ENCODE measurements at places on chromosomes 11 and 22.

GRCh38 chr11:32033067-32033466, 57.8 kb upstream of the RCN1 start:
- DNase-seq: no peak

GRCh38 chr11:23100726-23101125, 240.5 kb upstream of the CCDC179 start:
- no peak for DNase-seq

- no peak for DNase-seq
Measured at GRCh38 chr11:110076371-110076965, 16.7 kb upstream of the ZC3H12C start.

DNA sequence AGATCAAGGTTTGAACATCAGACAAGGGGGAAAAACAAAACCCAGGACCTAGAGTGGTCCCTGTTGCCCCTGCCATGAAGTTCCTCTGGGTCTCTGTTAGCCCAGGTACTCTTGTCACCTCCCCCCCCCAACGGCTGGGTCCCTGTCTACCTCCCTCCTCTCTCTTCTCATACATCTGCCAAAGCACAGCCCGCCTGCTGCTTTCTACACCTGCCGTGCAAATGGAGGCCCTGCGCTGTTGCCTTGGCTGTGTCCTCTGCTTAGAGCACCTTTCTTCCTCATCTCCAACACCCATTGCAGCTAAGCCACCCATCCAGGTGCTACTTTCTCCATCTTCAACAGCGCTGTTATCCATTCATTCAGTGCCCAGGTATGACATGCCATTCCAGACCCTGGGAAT, 99.2 kb downstream of the TP53I11 start:
- DNase-seq: no peak

DNA sequence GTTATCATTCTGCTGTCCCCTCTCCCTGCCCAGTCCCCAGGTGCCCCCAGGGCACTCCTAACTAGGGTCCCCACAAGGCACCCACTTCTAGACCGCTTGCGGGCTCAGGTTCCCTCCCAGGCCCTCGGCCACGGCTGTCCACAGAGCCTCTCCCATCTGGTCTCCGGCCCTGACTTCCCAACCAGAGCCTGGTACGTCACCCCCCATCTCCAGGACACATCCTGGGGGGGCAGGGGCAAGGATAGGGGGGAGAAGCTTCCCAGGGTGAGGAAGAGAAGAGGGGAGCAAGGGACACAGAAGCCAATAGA, 457 bp downstream of the SSTR3 start:
- no peak for DNase-seq

DNA sequence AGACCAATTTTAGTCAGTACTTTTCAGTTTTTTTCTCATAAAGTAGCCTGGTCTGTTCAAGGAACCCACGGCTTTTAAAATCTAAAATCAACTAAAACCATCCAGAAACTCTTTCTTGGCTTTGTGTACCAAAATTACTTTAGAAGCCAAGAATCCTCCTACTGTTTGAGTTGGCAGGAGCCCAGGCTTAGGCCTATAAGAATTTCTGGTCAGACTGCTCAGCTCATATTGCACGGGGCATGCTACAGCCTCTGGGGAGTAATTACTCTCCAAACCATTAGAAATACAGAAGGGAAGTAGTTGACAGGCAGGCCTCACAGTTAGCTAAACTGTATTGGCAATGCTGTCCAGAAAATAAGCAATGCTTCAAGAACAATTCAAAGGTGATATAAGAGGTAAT, 1862.9 kb upstream of the RAG2 start:
- DNase-seq: peak; percentile 31

DNA sequence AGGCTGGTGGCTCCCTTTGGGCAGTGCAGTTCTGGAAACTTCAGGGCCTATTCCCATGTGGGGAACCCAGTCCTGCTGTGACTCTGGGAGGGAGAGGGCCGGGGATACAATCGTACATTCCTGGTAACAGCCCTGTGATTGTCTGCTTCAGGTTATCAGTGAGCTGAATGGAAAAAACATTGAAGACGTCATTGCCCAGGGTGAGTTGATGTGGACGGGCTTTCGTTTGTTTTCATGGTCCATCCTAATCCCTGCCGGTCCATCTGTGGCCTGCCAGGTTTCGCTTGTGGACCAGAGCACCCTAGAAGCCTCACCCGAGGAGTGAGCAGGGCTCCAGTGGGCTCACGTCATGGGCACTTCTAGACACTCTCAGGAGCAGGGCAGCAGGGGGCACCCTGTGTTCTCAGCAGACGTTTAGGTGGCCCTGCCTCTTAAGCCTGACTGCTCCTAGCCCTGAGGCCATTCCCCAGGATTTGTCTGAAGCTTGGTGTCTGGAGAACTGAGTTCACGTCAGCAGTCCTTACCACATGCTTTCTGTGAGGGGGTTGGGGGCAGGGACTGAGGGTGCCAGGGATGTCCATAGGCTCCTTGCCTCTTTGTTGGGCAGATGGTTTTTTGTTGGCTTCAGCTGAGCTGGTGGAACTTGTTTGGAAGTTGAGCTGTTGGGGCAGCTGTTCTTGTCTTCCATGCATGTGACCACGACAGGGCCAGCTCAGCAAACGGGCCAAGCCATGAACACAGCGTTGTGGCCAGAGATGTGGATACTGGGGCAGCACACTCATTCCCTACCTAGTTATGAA, 1.9 kb downstream of the RPLP2 start:
- DNase-seq: no peak

GRCh38 chr22:19648419-19648929, 65.8 kb upstream of the SEPTIN5 start:
- no peak for DNase-seq

DNA sequence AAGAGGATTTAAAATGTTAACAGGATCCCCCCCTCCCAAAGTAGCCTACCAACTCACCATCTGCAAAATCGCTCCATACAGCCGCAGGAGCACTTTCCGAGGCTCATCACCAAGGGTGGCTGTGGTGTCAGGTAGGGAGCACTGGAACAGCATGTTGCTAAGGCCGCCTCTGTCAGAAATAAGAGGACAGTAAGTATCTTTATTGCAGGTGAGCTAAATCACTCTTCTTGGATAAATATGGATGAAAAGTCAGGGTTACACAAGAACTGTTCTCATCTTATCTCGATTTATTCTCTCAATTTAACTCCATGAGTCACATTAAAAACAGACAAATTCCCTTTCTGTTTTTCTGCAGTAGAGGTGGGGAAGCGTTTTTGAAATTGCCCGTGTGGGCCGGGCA, 24.2 kb downstream of the CHKA start:
- DNase-seq: no peak

DNA sequence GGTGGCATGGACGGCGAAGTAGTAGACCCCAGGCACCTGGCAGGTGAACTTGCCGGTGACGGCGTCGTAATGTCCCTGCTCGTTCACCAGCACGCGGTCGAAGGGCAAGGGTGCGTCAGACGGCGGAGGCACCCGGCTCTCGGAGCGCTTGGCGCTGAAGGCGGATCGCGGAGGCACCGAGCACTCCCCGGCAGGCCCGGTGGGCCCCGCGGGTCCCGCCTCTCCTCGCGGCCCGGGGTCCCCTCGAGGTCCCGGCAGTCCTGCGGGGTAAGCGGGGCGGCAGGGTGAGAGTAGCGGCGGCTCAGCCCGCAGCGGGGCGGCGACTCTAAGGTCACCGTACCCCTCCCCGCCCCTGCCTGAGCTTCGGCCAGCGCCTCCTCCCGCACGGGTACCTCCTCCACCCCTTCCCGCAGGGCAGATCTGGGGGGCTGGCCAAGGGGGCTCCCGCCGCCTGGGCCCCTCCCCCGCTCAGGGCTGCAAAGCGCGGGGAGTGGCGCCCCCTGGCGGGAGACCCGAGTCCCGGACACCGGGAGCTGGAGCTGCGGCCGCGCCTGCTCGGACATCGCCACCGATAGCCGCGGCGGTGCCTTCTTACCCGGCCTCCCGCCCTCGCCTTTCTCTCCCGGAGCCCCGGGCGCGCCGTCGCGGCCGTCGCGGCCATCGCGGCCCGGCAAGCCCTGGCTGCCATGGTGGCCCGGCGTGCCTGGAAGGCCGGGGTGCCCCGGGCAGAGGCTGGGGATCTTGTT, 921 bp downstream of the C1QTNF5 start:
- DNase-seq: peak; percentile 68

GRCh38 chr11:2525941-2526807, 81.4 kb downstream of the KCNQ1 start:
- no peak for DNase-seq

DNA sequence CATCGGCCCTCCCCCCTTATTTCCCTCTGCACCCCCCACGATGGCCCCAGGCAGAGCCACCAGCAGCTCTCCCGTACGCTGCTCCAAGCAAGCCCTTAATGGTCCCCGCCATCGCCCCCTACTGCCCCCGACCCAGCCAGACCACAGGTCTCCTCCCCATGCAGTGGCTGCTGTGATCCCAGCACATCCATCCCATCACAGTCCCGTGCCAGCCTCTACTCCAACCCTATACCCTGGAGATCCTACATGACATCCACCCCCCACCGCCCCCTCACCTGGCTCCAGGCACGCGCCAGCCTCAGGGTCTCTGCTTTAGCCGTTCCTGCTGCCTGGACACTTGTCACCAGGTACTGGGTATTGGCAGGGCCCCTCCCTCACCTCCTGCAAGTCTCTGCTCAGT, 85.8 kb upstream of the RTL6 start:
- DNase-seq: no peak

GRCh38 chr22:47724751-47725150, 962.3 kb downstream of the TBC1D22A start:
- DNase-seq: no peak

- no peak for DNase-seq
Measured at GRCh38 chr22:23098230-23098705, 27.9 kb downstream of the GNAZ start.

GRCh38 chr11:8807544-8808225, 103.3 kb upstream of the AKIP1 start:
- peak; percentile 49 for DNase-seq

- DNase-seq: no peak
Measured at GRCh38 chr11:92123540-92123939, 101.1 kb upstream of the FAT3 start.

DNA sequence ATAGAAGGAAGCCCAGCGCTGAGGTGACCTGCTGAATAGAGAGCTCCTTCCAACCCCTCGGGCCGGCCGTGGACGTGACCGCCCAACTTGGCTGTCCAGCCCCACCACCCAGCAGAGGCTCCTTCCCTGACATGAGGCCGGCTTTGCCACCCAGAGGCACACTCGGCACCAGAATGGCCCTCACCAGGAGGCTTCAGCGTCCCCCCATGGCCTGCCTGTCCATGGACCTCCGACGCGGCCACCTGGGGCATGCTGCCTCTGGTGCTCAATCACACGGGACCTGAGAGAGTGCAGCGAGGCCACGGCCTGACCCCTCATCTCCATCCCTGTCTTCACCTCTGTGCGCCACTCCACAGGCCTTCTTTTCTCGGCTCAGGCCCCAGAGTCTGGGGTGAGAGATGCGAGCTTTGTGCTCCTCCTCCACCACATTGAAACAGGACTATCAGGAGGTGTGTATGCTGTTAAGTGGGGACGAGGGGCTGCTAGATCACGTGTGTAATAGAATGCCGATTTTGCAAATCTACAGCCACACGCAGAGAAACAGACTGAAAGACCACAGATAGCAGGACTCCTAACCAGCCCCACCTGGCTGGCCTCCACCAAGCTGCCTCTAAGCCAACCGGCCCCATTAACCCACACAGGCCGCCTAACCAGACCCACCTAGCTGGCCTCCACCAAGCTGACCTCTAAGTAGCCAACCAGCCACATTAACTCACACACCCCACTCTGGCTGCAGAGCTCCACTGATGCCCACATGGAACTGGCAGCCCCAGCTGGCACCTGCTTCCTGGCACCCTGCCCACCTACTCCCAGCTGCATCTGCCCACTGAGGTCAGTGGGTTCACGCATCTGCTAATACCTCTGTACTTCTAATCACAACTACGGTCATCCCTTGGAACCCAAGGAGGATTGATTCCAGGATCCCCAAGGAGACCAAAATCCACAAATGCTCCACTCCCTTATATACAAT, 20.7 kb downstream of the LINC01488 start:
- no peak for DNase-seq

GRCh38 chr11:111585371-111585770, 16.9 kb upstream of the SIK2 start:
- DNase-seq: no peak

- DNase-seq: no peak
Measured at GRCh38 chr11:64539239-64539638, 51.8 kb upstream of the SLC22A12 start.

DNA sequence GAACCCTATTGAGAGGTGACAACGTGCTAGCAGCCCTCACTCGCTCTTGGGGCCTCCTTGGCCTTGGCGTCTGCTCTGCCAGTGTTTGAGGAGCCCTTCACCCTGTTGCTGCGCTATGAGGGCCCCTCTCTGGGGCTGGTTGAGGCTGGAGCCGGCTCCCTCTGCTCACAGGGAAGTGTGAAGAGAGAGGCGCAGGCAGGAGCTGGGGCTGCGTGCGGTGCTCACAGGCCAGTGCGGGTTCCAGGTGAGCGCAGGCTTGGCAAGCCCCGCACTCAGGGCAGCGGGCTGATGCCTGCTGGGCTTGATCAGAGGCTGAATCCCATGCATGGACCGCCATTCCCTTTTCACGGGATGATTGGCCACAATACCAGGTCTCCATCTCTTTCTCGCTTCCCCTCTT, 90.7 kb downstream of the DLG2 start:
- no peak for DNase-seq

- DNase-seq: no peak
Measured at GRCh38 chr11:63608353-63609345, 5.6 kb downstream of the PLAAT3 start.

GRCh38 chr11:13384908-13385640, 77.9 kb downstream of the BTBD10 start:
- no peak for DNase-seq

DNA sequence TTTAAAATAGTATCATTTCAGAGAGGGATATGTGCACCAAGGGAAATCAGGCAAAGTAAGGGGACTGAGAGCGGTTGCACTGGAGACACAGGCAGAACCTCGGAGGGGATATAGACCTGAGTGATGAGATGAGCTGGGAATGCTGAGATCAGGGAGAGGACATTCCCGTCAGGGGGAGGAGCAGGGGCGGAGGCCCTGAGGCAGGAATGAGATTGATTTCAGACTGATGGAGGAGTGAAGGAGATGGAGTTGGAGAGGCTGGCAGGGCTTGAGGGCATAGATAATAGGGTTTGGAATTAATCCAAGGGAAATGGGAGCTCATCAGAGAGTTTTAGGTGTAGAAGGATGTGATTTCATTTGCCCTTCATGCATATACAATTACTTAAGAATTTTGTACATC, 13.2 kb downstream of the CD6 start:
- DNase-seq: no peak

All from mucosa of gallbladder (tissue), 1 donor.